ENCODE measurements at places on chromosomes 11 and 22. TPM values are rescaled to one million over a fixed set of nuclear protein-coding genes. Genes with fewer than 3 reads are reported as not detected.

GRCh38 chr22:36221799-36222751 lies 17.3 kb downstream of the APOL2 start:
- H3K27me3 ChIP-seq, result no peaks in the 10 kb centered on the region
- H3K36me3 ChIP-seq, result no peaks in the 10 kb centered on the region
- H3K27ac ChIP-seq, result no peak overlapping the region
- H3K4me3 ChIP-seq, result no peak overlapping the region

- peak overlapping the region; percentile 55 for H3K27ac ChIP-seq
- H3K4me3 ChIP-seq, result no peak overlapping the region
- DNase-seq, result no peak
These were observed 101.1 kb upstream of the PITPNB start for GRCh38 chr22:28019881-28020861.

- no peak overlapping the region for H3K4me3 ChIP-seq
- H3K36me3 ChIP-seq, result no peaks in the 10 kb centered on the region
- DNase-seq, result no peak
- peaks cover 6% of the 10 kb centered on the region for H3K4me1 ChIP-seq
- no peak overlapping the region for H3K27ac ChIP-seq
- H3K27me3 ChIP-seq, result no peaks in the 10 kb centered on the region
These were observed 55.0 kb downstream of the DDI1 start for GRCh38 chr11:104091281-104092096.

GRCh38 chr11:61589961-61590360 lies 9.1 kb upstream of the SYT7 start:
- DNase-seq, result no peak
- H3K4me3 ChIP-seq, result no peak overlapping the region
- peaks cover 28% of the 10 kb centered on the region for H3K4me1 ChIP-seq
- H3K27me3 ChIP-seq, result no peaks in the 10 kb centered on the region
- no peak overlapping the region for H3K27ac ChIP-seq

DNA sequence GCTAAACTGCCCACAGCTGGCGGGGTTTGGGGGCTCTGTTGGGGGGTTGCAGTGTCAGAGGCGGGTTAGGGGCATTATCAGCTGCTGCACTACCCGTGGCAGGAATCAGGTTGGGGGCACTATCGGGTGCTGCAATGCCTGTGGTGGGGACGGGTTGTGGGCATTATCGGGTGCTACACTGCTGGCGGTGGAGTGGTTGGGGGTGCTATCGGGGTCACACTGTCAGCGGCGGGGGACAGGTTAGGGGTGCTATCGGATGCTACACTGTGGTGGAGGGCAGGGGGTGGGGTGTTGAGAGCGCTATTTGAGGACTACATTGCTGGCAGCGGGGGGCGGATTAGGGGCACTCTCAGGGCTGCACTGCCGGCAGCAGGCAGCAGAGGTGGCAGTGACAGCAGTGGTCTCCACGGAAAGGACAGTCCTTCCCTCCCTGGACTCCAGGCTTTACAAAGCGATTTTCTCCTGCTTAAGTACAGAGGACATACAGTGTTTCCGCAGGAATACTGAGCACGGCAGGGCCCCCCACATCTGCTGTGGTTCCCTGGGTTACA lies 119.5 kb upstream of the VPREB1 start:
- H3K27ac ChIP-seq, result no peak overlapping the region
- no peaks in the 10 kb centered on the region for H3K4me1 ChIP-seq
- peaks cover 32% of the 10 kb centered on the region for H3K27me3 ChIP-seq

DNA sequence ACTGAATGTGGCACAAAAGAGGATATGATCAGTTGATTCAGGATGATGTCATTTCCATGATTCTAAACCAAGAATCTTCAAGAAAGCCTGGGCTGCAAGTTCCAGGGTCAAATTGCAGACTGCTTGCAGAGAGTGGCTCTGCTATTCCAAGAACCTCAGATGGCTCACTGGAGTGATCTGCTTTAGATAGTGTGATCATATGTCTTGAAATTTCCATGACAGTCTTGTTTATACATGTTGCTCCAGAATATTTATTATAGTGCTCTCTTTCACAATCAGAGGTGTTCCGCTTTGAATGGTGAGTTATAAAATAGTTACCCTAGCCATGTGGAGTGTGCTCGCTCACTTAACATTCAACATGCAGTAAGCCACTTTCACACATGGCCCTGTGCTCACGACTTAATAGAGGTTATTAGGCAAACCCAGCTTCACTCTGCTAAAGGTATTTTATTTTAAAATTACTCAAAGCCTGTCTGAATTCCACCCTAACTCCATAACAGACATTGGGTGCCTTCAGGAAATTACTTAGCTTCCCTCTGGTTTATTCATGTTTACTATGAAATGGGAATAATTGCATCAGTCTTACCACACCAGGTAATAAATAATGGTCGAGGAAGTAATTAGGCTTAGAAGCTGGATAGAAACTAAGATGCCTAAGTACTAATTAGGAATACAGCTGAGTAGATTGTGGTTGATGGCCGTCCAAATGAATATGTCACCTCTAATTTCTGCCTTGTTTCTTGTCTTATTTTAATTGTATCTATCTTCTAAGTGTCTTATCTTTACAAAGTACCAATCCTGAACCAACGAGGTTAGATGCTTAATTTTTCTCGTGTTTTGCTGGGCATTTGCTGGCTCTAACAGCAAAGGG lies 187.9 kb downstream of the ETS1 start:
- H3K27me3 ChIP-seq, result no peaks in the 10 kb centered on the region
- no peak for DNase-seq
- H3K4me1 ChIP-seq, result peaks cover 16% of the 10 kb centered on the region
- no peak overlapping the region for H3K4me3 ChIP-seq
- no peak overlapping the region for H3K27ac ChIP-seq

DNA sequence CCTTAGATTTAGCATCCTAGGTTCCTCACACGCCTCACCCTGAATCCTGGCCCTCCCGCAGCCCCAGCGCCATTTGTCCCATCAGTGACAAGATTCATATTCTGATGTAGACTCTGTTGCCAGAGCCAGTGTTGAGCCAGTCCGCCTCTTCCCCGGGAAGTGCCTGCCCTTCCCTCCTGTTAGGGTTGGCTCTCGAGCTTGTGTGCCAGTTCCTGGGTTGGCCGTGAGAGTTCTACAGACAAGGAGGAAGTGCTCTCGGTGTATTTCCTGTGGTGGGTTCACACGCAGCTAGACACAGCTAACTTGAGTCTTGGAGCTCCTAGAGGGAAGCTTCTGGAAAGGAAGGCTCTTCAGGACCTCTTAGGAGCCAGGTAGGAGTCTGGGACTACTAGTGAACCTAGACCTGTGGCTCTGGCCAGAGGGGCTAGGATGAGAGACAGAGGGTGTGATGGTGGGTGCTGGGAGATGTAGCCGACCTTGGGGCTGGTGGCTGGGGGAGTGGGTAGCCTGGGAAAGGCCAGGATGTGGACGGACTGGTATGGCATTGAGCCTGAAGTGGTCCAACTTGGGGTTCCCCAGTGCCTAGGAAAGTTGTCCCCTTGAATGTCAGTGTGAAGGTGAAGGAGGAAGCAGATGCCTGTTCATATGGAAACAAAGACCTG lies at the start of gene IL18BP:
Gene IL18BP, plus strand, starts transcription at position 261 of the 662 bp plus-strand sequence. CDS start 1,076 bp downstream, outside the sequence.
- peaks cover 27% of the 10 kb centered on the region for H3K4me1 ChIP-seq
- peak within 1 kb of the TSS; percentile 71 for H3K27ac ChIP-seq
- peaks cover 44% of the 10 kb centered on the region for H3K36me3 ChIP-seq
- H3K27me3 ChIP-seq, result no peaks in the 10 kb centered on the region
- no peak for DNase-seq

DNA sequence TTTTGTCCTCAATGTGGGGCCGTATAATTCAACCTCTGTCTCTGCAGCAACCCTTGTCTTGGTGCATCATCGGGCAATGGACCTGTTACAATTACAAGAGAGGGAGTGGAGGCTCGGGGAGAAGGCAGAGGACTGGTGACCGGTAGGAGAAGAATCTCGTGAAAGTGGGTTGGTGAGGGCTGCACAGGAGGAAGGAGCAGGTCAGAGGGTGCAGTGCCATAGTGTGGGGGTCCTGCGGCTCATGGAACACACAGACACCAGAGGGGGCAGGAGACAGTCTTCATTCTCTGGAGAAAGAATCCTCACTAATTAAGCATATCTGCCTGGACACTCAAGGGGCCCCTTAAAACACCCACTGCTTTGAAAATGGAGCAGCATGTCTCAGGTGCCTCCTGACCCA lies 174.7 kb upstream of the B3GAT1 start:
- H3K36me3 ChIP-seq, result no peaks in the 10 kb centered on the region
- no peaks in the 10 kb centered on the region for H3K27me3 ChIP-seq
- H3K4me3 ChIP-seq, result no peak overlapping the region
- no peak overlapping the region for H3K27ac ChIP-seq

DNA sequence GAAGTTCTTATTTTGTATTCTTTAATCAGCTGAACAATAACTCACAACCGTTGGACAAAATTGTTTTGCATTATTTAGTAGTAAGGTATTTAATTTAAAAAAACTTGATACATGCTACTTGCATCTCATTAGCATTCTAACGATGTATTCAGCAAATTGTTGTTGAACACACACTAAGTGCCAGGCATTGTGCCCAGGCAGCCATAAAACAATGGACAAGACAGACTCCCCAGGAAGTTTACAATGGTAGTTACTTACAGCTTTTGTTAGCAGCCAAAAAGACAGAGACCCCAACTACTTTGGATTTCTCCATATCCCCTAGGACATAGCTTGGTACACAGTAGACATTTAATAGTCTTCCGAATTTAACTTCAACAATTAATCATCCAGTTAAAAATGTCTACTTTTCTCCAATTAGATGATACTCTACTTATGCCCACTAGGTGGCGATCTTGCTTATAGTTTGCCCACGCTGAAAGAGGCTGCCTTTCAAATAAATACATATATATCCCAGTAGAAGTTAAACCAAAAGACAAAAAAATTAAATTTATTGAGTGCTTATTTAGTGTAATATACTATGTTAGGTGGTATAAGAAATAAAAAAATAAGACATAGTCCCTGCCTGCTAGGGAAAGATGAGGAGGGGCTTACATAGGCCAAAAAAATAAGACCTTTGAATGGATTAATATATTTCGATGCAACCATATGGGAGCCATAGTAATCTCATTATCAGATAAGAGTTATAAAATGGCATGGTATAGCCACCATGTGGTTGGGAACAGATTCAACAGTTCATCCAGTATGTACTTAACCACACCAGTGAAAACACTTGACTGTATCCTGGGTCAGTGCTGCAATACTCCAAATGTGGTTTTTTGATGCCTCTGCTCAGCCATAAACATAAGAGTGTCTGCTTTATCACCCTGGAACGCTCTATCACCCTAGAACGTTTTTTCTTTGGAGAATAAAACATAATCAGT lies 2.0 kb upstream of the FJX1 start:
- H3K4me3 ChIP-seq, result no peak overlapping the region
- DNase-seq, result no peak
- H3K27me3 ChIP-seq, result no peaks in the 10 kb centered on the region
- H3K27ac ChIP-seq, result no peak overlapping the region

- H3K27me3 ChIP-seq, result peaks cover 27% of the 10 kb centered on the region
- H3K36me3 ChIP-seq, result no peaks in the 10 kb centered on the region
- H3K4me3 ChIP-seq, result peak overlapping the region; percentile 56
- H3K4me1 ChIP-seq, result peaks cover 13% of the 10 kb centered on the region
- DNase-seq, result no peak
These were observed 825 bp downstream of the SLC1A2 start for GRCh38 chr11:35418282-35419183.

DNA sequence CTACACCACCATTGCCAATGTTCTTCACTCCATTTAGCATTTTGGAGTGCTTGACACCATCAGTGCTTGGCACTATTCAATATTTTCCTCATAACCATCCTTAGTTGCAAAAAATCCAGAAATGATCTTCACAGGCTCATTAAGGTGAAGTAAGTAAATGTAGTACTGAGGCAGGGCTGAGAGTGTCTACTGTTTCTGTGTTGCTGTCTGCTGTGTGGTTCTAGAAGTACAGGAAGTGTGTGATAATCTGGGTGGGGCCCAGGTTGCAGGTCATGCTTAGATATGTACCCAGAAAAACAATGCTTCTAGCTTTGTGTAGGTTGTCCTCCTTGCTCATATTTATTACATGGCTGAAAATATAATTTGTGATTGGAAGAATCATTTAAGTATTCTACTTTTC lies 411.8 kb upstream of the CCDC179 start:
- no peaks in the 10 kb centered on the region for H3K4me1 ChIP-seq
- no peaks in the 10 kb centered on the region for H3K27me3 ChIP-seq
- no peak for DNase-seq
- no peaks in the 10 kb centered on the region for H3K36me3 ChIP-seq

DNA sequence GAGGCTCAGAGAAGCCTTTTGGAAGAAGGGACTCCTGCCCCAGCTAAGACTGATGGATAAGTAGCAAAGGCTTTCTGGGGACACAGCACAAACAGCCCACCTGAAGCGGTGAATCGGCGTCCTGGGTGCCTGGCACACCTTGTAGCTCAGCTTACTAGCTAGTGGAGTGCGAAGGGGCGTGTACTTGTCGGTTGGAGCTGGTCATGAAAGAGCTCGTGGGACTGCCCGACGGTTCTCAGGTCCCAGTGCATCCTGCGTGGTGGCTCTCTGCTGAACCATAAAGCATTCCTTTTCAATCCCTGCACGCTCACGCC lies 690 bp upstream of the UVRAG start:
- H3K36me3 ChIP-seq, result no peaks in the 10 kb centered on the region
- peak overlapping the region; percentile 96 for H3K27ac ChIP-seq
- peak overlapping the region; percentile 88 for H3K4me3 ChIP-seq
- H3K27me3 ChIP-seq, result no peaks in the 10 kb centered on the region
- H3K4me1 ChIP-seq, result peaks cover 23% of the 10 kb centered on the region

DNA sequence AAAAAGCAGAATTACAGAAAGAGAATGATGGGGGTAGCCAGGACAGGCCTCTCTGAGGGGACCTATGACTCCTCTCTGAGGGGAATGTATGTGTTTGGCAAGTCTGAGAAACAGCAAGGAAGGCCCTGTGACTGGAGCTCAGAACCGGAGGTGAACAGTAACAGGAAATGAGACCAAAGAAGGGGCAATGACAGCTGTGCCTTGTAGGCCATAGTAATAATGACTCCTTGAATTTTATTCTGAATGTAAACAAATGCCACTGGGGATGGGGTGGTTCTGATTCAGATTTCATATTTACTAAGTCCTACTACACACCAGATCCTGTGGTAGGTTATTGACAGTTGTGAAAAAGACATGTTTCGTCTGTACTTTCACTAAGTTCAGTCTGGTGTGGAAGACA lies 52.8 kb upstream of the APOA1 start:
- no peak overlapping the region for H3K27ac ChIP-seq
- peaks cover 49% of the 10 kb centered on the region for H3K4me1 ChIP-seq
- no peak for DNase-seq

GRCh38 chr11:116994195-116994594 lies 104.0 kb downstream of the SIK3 start:
- H3K4me3 ChIP-seq, result no peak overlapping the region
- no peak for DNase-seq
- H3K27me3 ChIP-seq, result no peaks in the 10 kb centered on the region
- no peaks in the 10 kb centered on the region for H3K36me3 ChIP-seq
- H3K4me1 ChIP-seq, result peaks cover 49% of the 10 kb centered on the region
- no peak overlapping the region for H3K27ac ChIP-seq

The ALDH3B1 gene
- 10.6 TPM for total RNA-seq

The OR2D2 gene
- not detected for total RNA-seq

The BAD gene
- total RNA-seq, result 128 TPM

The BBS1 gene
- 78.5 TPM for total RNA-seq

The SLC15A3 gene
- 31.1 TPM for total RNA-seq

The SLC22A8 gene
- not detected for total RNA-seq

The RIC3 gene
- total RNA-seq, result 15.3 TPM

The SCGB1D1 gene
- total RNA-seq, result not detected

The DDX25 gene
- 0.17 TPM for total RNA-seq

The NCAM1 gene
- 93.7 TPM for total RNA-seq

Data from esophagus muscularis mucosa (tissue), 4 donors.